ENCODE measurements at places on chromosomes 6 and 20. TPM values are rescaled to one million over a fixed set of nuclear protein-coding genes. Genes with fewer than 3 reads are reported as not detected.

ASIP gene
- total RNA-seq, result not detected

SLC22A3 gene
- not detected for total RNA-seq

OXT gene
- total RNA-seq, result not detected

OLIG3 gene
- total RNA-seq, result not detected

COL9A1 gene
- not detected for total RNA-seq

CCN5 gene
- total RNA-seq, result not detected

DNA sequence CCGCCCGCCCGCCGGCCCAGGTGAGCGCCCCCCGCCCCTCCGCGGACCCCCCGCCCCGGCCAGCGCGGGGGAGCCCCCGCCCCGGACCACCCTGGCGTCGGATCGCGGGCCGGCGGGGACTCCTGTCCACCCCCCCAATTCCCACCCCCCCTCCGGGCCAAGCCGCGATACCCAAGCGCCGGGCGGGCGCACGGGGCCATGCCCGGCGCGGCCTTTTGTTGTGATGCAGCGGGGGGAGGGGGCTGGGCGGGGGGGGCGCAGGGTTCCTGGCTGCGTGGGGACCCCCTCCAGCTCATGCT is 245 bp downstream of the SRC start:
- peaks cover 16% of the 10 kb centered on the region for H3K4me1 ChIP-seq
- peak overlapping the region; percentile 3 for H3K4me3 ChIP-seq

DNA sequence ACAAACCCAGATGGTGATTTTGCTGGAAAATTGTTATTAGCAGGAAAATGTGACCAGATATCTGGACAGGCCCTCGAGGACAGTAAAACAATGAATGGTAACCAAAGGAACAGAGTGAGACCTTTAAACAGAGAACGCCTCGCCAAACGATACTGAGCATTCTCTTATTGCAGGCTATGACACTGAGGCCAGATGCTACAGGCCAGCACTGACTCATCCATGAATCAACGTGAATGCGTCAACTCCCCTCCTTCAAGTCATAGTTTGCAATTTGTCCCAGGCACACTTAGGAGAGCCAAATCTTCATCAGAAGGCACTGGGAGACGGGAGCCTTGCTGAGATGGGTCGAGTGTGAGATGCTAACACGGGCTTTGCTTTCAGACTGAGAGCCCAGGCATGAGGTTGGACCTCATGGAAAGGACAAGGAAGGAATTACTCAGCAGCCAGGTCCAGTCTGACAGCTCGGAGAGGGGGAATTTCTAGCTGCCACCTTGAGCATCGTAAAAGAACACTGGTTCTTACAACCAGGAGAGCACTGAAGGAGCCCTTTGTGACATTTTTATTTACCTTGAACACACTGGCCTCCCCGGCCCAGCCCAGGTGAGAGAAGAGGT is 60.7 kb downstream of the BMP7 start:
- no peaks in the 10 kb centered on the region for H3K4me1 ChIP-seq
- no peak for DNase-seq
- H3K27me3 ChIP-seq, result no peaks in the 10 kb centered on the region

GRCh38 chr6:36809941-36810803 is 29.1 kb downstream of the CPNE5 start:
- H3K36me3 ChIP-seq, result no peaks in the 10 kb centered on the region
- H3K4me3 ChIP-seq, result no peak overlapping the region
- H3K4me1 ChIP-seq, result peaks cover 4% of the 10 kb centered on the region
- H3K27ac ChIP-seq, result no peak overlapping the region

GRCh38 chr6:3162565-3163247 is 5.4 kb upstream of the TUBB2A start:
- peak overlapping the region; percentile 63 for H3K27ac ChIP-seq
- peaks cover 30% of the 10 kb centered on the region for H3K4me1 ChIP-seq
- no peaks in the 10 kb centered on the region for H3K36me3 ChIP-seq
- DNase-seq, result peak; percentile 70
- no peaks in the 10 kb centered on the region for H3K27me3 ChIP-seq

DNA sequence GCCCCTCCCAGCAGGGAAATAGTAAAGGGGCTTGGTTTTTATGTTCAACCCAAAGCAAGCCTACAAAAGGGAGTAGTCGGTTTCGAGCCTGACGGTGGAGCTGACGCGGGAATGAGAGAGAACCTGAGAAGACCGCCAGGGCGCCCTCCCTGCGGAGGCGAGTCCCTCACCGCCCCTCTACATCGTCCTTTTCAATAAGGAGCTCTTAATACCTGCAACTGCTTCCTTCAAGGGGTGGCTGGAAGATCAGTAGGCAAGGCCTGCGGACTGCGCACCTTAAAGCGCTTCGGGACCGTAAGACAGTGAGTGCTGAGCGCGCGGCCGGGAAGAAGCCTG is 709 bp upstream of the ZNF76 start:
- no peaks in the 10 kb centered on the region for H3K36me3 ChIP-seq
- peaks cover 14% of the 10 kb centered on the region for H3K4me1 ChIP-seq
- peak overlapping the region; percentile 25 for H3K27ac ChIP-seq
- peak overlapping the region; percentile 8 for H3K4me3 ChIP-seq

DNA sequence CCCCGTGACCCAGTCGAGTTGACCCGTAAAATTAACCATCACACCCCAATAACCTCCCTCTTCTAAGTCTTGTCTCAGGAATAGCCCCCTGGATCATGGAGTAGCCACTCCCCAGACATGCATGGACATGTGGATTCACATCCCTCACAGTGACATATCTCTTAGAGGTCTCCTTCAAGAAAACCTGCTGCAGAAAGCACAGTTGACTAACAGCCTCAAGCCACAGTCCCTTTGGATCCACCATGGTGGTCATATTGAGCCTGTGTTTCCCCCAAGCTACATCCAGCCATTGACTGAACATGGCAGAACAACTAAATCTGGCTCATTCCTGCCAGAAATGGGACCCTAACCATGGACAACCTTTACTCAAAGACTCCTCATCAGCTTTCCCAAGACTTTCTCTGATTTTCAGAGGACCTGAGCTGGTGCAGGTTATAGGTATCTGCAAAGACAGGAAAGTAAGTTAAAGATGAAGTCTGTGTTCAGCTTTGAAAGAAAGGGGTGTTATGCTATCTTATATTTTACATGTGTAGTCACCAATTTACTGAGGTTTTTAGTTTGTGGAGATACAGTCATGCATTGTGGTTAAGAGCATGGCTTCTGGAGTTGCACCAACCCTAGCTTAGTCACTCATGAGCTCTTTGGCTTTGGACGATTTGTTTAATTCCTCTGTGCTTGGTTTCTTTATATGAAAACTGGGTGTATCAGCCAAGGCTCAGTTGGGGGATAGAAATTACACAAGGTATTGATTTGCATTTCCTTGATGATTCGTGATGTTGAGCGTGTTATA is 219.1 kb downstream of the MYLK4 start:
- H3K4me3 ChIP-seq, result no peak overlapping the region
- no peaks in the 10 kb centered on the region for H3K27me3 ChIP-seq
- H3K4me1 ChIP-seq, result peaks cover 16% of the 10 kb centered on the region
- H3K27ac ChIP-seq, result no peak overlapping the region
- DNase-seq, result no peak

DNA sequence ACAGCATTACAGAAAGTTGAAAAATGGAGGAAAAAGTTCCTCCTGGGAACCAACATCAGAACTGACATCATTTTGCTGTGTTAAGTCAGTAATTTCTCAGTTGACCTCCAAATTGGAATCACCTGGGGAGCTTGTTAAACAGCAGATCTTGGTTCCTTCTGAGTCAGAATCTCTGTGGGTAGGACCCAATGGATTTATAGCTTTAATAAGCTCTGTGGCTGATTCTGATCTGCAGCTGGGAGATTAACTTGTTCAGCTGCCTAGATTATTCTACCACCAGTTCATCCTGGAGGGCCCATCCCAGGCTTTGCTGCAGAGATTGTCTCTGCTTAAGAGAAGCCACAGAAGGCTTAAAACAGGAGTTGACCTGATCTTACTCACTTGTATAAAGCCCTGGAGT is 90.7 kb upstream of the POPDC3 start:
- no peaks in the 10 kb centered on the region for H3K4me1 ChIP-seq
- no peaks in the 10 kb centered on the region for H3K36me3 ChIP-seq
- no peak overlapping the region for H3K27ac ChIP-seq
- no peaks in the 10 kb centered on the region for H3K27me3 ChIP-seq
- no peak for DNase-seq

- H3K4me3 ChIP-seq, result no peak overlapping the region
- DNase-seq, result no peak
- H3K36me3 ChIP-seq, result no peaks in the 10 kb centered on the region
- no peaks in the 10 kb centered on the region for H3K27me3 ChIP-seq
Measured at GRCh38 chr20:61297986-61298385, 45.9 kb downstream of the CDH4 start.

DNA sequence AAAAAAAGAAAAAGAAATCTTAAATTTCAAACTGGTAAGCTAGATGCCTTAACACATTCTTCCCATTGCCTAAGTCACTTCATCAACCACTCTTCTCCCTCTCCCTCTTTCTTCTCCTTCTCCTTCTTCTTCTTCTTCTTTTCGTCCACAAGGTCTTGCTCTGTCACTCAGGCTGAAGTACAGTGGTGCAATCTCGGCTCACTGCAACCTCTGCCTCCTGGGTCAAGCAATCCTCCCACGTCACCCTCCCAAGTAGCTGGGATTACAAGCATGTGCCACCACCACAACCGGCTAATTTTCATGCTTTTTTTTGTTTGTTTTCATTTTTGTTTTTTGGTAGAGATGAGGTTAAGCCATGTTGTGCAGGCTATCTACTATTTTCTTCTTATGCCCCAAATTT is 60.2 kb downstream of the GPR63 start:
- no peak overlapping the region for H3K4me3 ChIP-seq
- H3K36me3 ChIP-seq, result no peaks in the 10 kb centered on the region
- H3K27ac ChIP-seq, result no peak overlapping the region
- H3K4me1 ChIP-seq, result no peaks in the 10 kb centered on the region

- peaks cover 14% of the 10 kb centered on the region for H3K4me1 ChIP-seq
- no peaks in the 10 kb centered on the region for H3K36me3 ChIP-seq
- no peaks in the 10 kb centered on the region for H3K27me3 ChIP-seq
- H3K27ac ChIP-seq, result no peak overlapping the region
- no peak for DNase-seq
Measured at GRCh38 chr6:128244751-128245405, 275.5 kb downstream of the PTPRK start.

GRCh38 chr6:56687551-56687950 is 44.9 kb upstream of the DST start:
- no peaks in the 10 kb centered on the region for H3K36me3 ChIP-seq
- H3K4me3 ChIP-seq, result no peak overlapping the region
- no peak for DNase-seq

- no peak overlapping the region for H3K4me3 ChIP-seq
- no peak overlapping the region for H3K27ac ChIP-seq
- peaks cover 10% of the 10 kb centered on the region for H3K4me1 ChIP-seq
- H3K36me3 ChIP-seq, result no peaks in the 10 kb centered on the region
- H3K27me3 ChIP-seq, result no peaks in the 10 kb centered on the region
Measured at GRCh38 chr6:36035225-36035624, 7.6 kb downstream of the MAPK14 start.

GRCh38 chr6:116029535-116029934 is 31.2 kb downstream of the FRK start:
- no peaks in the 10 kb centered on the region for H3K36me3 ChIP-seq
- no peaks in the 10 kb centered on the region for H3K27me3 ChIP-seq
- no peak overlapping the region for H3K4me3 ChIP-seq
- no peak for DNase-seq
- H3K4me1 ChIP-seq, result no peaks in the 10 kb centered on the region
- H3K27ac ChIP-seq, result no peak overlapping the region

GRCh38 chr20:19823971-19824370 is 65.9 kb downstream of the RIN2 start:
- no peak overlapping the region for H3K4me3 ChIP-seq
- no peak overlapping the region for H3K27ac ChIP-seq
- H3K36me3 ChIP-seq, result no peaks in the 10 kb centered on the region

GRCh38 chr6:127972815-127973214 is 72.0 kb upstream of the THEMIS start:
- H3K4me3 ChIP-seq, result no peak overlapping the region
- H3K27me3 ChIP-seq, result no peaks in the 10 kb centered on the region
- H3K4me1 ChIP-seq, result peaks cover 27% of the 10 kb centered on the region
- no peak for DNase-seq
- peaks cover 10% of the 10 kb centered on the region for H3K36me3 ChIP-seq
- H3K27ac ChIP-seq, result no peak overlapping the region

- no peaks in the 10 kb centered on the region for H3K27me3 ChIP-seq
- peaks cover 40% of the 10 kb centered on the region for H3K4me1 ChIP-seq
- peak overlapping the region; percentile 47 for H3K27ac ChIP-seq
- H3K4me3 ChIP-seq, result no peak overlapping the region
Measured at GRCh38 chr20:36856195-36856594, 19.7 kb upstream of the TLDC2 start.

DNA sequence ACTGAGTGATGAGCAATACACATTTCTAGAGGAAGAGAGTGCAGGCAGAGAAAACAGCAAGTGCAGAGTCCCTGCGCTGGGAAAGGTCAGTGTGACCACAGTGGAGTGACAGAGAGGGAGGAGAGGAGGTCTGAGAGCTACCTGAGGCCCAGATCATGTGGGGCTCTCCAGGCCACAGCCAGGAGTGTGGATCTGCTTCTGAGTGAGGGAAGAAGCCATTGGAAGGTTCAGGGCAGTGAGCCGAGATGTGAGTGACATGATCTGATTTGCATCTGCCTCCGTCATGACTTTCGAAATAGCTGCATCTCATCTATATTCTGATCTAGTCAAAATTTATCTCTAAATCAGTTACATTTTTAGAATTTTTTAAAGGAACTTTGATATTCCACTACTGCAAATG is 367.1 kb downstream of the PREX1 start:
- H3K27me3 ChIP-seq, result no peaks in the 10 kb centered on the region
- H3K4me3 ChIP-seq, result no peak overlapping the region
- no peaks in the 10 kb centered on the region for H3K4me1 ChIP-seq
- H3K36me3 ChIP-seq, result no peaks in the 10 kb centered on the region
- H3K27ac ChIP-seq, result no peak overlapping the region
- DNase-seq, result no peak

DNA sequence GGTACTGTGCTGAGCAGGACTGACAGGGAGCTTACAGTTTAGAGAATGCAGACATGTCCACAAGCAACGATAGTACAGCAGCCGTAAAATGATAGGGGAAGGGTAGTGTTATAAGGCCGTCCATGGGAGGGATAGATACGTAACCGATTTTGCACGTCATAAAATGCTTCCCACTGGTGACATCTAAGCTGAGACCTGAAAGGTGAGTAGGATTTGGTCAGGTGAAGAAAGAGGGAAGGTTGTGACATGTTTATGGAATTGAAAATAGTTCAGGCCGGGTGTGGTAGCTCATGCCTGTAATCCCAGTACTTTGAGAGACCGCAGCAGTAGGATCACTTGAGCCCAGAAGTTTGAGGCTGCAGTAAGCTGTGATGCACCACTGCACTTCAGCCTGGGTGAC is 25.6 kb downstream of the SNX9 start:
- no peak for DNase-seq
- no peak overlapping the region for H3K27ac ChIP-seq
- no peaks in the 10 kb centered on the region for H3K36me3 ChIP-seq
- H3K4me3 ChIP-seq, result no peak overlapping the region

- H3K4me1 ChIP-seq, result no peaks in the 10 kb centered on the region
- no peaks in the 10 kb centered on the region for H3K27me3 ChIP-seq
Measured at GRCh38 chr6:166940643-166941068, 15.7 kb downstream of the RNASET2 start.

DNA sequence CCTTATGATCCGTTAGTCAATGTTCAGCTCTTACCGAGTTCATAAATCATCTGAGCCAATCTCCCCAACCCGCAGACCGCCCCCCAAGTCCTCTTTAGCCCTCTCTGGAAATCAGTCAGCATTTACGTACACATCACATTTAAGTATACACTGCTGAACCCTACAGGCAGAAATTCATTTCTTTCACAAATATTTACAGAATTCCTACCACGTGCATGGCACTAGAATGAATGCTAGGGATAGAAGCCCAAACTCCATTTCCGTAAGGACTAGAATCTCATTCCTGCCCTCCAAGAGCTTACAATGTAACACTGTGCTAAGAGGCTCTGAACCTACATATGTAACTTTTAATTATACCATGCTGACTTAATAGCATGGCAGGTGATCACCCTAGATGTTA is 1.8 kb downstream of the OSER1 start:
- no peaks in the 10 kb centered on the region for H3K36me3 ChIP-seq
- H3K27ac ChIP-seq, result no peak overlapping the region
- H3K27me3 ChIP-seq, result no peaks in the 10 kb centered on the region
- no peak overlapping the region for H3K4me3 ChIP-seq
- H3K4me1 ChIP-seq, result peaks cover 36% of the 10 kb centered on the region

All from endothelial cell of umbilical vein (primary cell).